ENCODE measurements at places on chromosomes 3 and 15.

GRCh38 chr3:187019542-187020072, 89.3 kb downstream of the ST6GAL1 start:
- no peak for DNase-seq

GRCh38 chr3:13879102-13879945, 547 bp downstream of the WNT7A start:
- DNase-seq: no peak

GRCh38 chr3:122794779-122795673, at the start of gene SLC49A4:
TSS of gene SLC49A4 (plus strand) at chr3:122795069. CDS start at chr3:122795193, 124 bp downstream.
- no peak for DNase-seq

GRCh38 chr3:45488591-45488990, 100.2 kb downstream of the LARS2 start:
- DNase-seq: no peak

DNA sequence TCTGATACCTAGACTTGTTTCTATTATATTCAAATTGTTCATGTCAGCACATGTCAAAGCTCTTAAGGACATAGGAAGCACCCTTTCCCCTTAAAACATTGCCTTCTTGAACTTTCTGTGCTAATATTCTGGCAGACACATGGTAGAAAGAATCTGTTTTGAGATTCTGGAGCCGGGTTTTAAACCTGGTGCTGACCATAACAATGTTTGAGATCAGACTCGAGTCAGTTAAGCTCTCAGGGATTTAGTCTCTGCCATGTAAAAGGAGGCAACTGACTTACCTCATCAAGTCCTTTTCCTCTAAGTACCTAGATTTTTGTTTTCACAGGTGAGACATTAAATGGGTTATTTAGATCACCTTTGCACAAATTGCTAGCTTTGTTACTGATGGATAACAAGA, 38.9 kb downstream of the RBMS3 start:
- no peak for DNase-seq

DNA sequence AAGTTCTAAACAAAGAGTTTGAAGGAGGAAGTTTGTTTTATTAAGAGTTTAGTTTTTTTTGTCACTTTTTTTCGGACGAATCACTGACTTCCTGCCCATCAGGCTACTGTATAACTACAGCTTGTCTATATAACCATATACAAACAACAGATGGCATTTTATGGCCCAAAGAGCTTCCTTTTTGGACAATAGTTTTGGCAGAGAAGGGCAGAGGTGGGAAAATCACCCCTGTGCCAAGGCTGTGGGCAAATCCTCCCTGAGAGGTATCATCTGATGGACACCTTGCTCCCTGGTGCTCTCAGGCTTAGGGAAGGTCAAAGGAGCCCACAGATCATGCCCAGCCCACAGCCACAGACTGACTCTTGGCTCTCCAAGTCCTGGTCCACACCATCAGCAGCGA, 113.4 kb downstream of the OXNAD1 start:
- DNase-seq: no peak

- DNase-seq: no peak
Observed at GRCh38 chr3:13233487-13234485, 160.6 kb upstream of the IQSEC1 start.

GRCh38 chr15:47289656-47290055, 427.6 kb upstream of the SEMA6D start:
- no peak for DNase-seq
